ENCODE measurements at places on chromosomes 13 and 19.
A peak's percentile ranks its signal among the peaks of the same experiment; 100 is the strongest.

- DNase-seq, result no peak
Measured at GRCh38 chr13:66462187-66462586, 767.9 kb downstream of the PCDH9 start.

DNA sequence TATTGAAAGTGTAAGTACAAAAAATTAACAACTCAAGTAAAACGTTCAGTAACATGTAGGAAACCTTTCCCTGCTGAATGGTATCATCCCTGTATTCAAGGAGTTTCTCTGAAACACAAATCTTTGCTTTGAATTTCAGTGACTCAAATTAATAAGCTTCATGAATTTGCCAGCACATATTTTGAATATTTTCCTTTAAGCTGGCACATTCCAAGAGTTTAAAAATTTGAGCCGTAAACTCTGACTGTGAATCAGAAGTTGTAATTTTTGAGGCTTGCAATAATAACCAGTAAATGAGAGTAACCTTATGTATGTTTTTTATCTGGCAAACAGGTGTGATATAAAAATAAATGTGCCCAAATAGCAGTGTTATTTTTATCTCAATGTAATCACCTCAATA, 1722.6 kb upstream of the PRR20A start:
- no peak for DNase-seq

DNA sequence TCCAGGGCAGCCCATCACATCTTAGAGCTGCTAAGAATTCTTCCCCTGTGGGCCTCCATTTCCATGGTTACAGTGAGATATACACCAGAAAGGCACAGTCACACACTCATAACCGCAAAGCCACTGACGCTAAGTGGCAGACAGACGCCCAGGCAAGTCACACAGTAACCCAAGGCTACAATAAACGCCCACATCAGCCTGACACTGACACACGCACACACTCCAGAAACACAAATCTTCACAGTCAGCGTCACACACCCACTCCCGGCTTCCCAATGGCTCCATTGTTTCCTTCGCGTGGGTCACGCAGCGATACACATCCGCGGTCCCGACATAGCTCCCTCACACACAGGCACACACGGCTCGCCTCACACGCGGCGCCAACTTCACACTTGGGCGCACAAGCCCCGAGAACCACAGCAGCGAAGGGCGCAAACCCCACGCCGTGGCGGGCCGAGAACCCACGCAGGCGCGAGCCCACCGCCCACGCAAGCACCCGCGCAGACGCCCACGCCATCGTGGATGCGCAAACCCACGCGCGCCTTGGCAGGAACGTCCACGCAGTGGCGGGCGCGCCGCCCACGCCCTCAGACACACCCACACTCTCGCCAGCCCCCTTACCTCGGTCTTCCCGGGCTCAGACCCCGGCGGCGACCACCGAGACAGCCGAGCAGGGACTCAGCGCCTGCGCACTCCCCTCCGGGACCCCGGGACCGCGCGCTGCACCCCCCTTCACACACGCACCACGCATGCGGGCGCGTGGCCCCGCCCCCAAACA, at the start of gene ZNF667:
Gene ZNF667, minus strand, starts transcription at position 695 of the 778 bp plus-strand sequence. CDS start 14,975 bp downstream, outside the sequence.
- no peak for DNase-seq

DNA sequence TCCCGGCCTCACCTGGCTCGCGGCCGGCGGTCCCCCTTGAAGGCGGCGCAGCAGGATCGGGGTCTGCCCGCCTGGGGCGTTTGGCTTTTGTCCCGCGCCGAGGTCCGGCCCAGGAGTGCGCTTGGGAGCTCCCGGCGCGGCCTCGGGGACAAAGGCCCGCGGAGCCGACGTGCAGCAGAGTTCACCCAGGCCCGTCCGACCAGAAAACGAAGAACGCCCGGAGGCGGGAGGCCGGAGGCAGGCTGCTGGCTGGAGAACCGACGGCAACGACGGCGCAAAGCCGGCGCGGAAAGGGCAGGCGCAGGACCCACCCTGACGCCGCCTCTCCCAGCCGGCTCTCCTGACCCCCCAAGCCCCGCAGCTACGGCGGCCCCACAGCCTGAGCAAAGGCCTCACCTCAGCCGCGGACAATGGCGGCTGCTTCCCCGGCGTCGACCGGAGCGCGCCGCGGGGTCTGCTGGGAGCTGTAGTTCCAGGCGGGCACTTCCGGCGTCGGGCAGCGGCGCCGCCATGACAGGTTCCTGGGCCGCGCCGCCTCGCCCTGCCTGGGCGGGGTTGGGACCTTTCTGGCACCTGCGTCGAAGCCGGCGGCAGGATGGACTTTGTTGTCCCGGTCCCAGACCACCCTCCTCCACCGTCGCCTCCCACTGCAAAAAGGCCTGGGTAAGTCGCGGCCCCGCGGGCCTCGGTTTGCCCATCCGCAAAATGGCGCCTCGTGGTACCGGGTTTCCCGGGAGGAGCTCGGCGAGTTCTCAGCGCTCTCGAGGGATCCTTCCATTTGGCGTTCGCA, at the start of gene ZNF606:
Gene ZNF606, minus strand, starts transcription at position 437 of the 790 bp plus-strand sequence. CDS start 1,501 bp downstream, outside the sequence.
- DNase-seq, result peak; percentile 92

DNA sequence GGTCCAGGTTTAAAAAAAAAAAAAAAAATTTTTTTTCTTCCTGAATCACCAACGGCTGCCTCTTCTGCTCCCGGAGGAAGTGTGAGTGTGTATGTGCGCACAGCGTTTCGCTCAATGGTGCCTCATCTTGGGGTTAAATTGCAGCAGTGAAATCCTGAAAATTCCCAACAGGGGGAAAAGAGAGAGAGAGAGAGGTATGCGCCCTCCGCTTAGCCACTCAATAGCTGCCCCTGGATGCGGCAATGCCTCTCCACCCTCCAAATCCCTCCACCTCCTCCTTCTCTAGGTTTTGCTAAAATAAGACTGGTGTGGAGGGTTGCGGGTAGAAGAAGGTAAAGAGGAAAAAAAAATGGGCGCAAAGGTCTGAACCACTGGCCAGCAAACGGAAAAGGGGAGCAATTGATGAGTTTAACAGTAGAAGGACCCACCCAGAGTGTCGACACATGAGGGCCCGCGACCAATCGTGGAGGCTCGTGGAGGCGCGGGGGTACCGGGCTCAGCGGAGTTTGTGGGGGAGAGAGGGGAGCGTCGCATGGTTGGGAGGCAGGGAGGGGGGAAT, 853 bp upstream of the CACNA1A start:
- DNase-seq, result no peak

- no peak for DNase-seq
Measured at GRCh38 chr13:98944336-98944735, 33.5 kb downstream of the DOCK9 start.

DNA sequence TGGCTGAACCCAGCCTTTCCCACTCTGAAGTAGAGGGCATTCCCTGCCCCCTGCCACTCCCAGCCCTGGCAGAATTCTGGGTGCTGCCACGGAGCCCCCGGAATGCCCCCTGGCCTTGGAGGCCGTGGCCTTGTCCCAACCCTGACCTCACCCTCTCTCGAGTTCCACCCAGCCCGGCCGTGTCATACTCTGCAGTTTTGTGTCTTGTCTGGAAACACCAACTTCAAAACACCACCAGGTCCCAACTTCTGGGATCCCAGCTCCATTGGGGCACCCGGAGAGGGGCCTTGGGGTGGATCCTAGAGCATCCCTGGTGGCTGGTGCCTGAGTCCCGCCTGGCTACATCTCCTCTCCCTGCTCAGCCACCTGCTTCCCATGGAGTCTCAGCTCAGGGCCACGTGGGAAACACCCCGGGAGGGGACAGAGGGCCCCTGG, 81.4 kb upstream of the MCF2L start:
- no peak for DNase-seq

DNA sequence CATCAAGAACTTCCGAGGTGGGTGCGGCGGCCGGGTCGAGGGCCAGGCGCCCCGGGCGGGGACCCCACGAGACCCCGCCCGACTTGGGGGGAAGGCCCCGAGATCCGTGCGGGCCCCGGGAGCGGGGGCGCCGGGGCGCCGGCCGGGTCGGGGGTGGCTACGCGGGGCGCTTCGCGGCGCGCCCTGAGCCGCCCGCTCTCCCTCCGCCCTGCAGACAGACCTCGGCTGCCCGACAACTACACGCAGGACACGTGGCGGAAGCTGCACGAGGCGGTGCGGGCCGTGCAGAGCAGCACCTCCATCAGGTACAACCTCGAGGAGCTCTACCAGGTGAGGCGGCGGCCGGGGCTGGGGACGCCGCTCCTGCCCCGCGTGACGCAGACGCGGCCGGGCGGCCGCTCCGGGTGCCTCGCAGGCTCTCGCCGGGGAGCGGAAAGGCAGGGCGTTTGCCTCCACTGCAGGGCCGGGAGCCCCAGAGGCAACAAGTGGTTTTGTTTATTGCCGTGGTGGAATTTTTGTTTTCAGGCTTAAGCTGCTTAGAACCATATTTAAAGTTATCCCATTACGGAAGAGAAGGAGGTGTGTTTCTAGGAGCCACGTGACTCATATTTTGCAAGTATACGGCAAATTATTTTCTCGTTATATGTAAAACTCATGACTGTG, 477 bp downstream of the CUL4A start:
- peak; percentile 75 for DNase-seq

DNA sequence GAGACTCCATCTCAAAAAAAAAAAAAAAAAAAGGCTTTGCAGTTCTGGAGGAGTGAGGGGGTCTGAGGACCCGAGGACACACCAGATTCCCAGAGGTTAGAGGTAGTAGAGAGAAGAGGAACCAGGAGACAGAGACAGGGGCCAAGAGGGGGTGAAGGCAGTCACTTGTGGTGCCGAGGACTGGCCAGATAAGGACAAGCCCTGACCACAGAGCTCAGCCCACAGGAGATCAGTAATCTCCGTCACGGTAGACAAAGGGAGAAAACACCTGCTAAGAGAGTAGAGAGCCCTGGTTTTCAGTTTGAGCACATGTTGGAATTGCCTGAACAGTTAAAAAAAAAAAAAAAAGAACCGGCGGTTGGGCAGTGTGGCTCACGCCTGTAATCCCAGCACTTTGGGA, 1.7 kb upstream of the PRAM1 start:
- DNase-seq, result no peak

- no peak for DNase-seq
Measured at GRCh38 chr19:14577885-14578427, 4.9 kb upstream of the CLEC17A start.

GRCh38 chr13:91368101-91368500, 20.6 kb downstream of the MIR17HG start:
- no peak for DNase-seq

DNA sequence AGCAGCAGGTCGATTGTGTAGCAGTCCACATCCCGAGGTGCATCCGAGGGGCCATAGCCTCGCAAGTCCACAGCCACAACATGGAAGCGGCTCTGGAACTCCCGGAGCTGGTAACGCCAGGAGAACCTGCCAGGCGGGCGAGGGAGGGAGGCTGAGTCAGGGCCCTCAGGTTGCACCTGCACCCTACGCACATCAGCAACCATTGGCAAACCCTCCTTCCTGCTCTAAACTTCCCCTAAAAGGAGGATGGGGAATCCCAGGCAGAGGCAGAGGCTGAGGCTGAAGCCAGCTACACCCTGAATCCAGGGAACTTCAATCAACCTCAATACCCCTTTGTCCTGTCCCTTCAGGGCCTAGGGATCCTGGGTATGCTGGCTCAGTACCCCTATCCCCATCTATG, 977 bp downstream of the EPHX3 start:
- DNase-seq, result no peak

DNA sequence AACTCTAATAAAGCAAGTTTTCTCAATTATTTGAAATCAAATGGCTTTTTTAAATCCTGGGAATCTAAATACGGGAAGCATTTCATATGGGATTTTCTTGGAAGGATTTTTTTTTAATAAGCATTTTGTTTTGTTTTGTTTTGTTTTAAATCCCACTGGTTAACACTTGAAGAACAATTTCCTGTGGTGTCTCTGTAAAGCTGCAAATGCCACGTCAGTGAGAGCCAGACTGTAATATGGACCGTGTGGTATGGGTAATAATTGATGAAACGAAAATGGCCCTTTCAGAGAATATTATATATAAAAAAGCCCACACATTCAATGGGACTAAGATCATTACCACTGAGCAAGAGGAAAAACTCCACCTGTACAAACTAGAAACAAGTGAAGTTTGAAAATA, 33.9 kb upstream of the MIR17HG start:
- no peak for DNase-seq

GRCh38 chr19:33290082-33290815, 12.1 kb downstream of the CEBPA start:
- no peak for DNase-seq

- no peak for DNase-seq
Measured at GRCh38 chr13:26951581-26952177, 191.1 kb upstream of the GPR12 start.

- DNase-seq, result peak; percentile 44
Measured at GRCh38 chr13:39577838-39578491, 25.0 kb downstream of the LHFPL6 start.

- DNase-seq, result no peak
Measured at GRCh38 chr19:33333642-33334041, 31.3 kb upstream of the CEBPA start.

GRCh38 chr13:90032841-90033493, 1314.5 kb upstream of the MIR17HG start:
- no peak for DNase-seq

GRCh38 chr19:17948514-17948900, 15.7 kb downstream of the CCDC124 start:
- DNase-seq, result peak; percentile 80

GRCh38 chr19:32202244-32202643, 143.2 kb upstream of the ZNF507 start:
- no peak for DNase-seq

DNA sequence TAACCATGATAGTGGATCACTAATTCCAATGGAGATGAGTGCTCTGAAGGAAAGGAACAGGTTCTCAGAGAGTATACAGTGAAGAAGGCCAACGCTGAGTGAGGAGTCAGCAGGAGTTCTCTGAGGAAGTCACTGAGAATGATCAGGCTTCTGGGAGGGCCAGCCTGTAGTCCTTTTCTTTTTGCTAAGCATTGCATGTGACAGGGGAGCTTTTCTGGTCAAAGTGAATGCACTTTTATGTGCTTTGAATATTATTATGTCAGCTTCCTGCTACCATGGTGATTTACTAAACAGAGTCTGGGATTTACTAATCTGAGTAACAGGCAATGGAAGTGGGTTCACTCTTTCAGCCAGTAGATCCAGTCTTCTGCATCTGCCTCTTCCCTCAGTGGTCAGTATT, 81.1 kb upstream of the SERP2 start:
- DNase-seq, result no peak

DNA sequence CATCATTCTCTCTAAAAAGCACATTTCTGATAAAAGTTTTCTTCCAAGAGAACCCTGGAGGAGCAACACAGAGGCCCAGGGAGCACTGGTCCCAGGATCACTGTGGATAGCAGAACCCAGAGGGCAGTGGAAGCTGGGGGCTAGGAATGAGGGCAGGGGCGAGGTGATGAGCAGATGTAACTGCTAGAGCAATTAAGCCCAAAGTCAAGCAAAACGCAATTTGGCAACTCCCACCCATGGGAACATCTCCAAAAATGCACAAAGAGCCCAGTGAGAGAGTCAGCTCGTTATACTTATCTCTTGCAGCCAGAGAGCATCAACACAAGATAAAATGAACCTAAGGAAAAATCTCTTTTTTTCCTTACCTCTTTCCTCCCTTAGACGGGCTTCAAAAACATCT, 284.2 kb downstream of the TBC1D4 start:
- no peak for DNase-seq

Measured in NCI-H146 (cell line).